Right renal pelvis (tissue), 4 donors: ENCODE measurements at places on chromosomes 4 and X. TPM values are rescaled to one million over a fixed set of nuclear protein-coding genes. Genes with fewer than 3 reads are reported as not detected.

DNA sequence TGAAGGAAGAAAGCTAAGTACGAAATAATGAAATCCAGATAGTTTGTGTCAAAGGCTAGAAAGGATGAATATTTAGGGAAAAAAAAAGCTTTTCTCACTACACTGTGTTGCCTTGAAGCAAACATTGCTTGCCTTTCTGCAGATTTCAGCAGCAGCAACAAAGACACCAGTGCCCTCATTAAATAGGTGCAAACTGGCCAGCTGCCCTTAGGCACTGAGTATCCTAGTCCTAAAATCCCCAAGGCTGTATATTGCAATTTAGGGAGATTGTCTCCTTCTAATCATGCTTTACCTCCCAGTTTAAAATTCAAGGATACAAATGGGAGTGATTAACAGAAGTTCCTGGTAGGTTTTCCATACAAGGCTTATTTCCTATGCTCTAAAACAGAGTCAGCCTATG, 8.6 kb upstream of the FAT4 start:
- no peak for DNase-seq

- no peak for DNase-seq
Measured at GRCh38 chr4:83124111-83124780, 9.7 kb upstream of the PLAC8 start.

- DNase-seq: no peak
Measured at GRCh38 chrX:37993176-37993575, 13.2 kb upstream of the SYTL5 start.

DNA sequence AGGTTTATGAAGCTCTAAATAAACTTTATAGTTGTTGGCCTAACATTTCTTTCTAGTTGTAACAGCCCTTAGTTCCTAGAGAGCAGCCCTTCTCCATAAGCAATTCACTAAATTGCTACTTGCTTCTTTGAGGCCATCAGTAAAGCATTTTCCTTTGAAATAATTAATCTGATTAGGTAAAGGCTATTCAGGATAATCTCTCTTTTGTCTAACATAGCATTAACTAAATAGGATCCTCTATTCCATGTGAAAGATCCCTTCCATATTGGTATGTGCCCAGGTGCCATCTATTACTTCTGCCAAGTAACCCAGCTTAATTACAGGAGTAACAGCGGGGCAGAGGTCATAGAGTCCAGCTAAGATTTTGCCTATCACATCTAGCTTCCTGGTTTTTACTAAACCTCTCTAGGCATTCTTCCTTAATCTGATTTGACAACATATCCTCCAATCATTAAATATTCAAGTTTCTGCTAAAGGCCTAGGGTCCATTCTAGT, 1408.0 kb downstream of the PCDH18 start:
- no peak for DNase-seq

GRCh38 chr4:176902710-176903323, 110.1 kb upstream of the VEGFC start:
- DNase-seq: no peak

- no peak for DNase-seq
Measured at GRCh38 chr4:147799986-147800555, 68.2 kb downstream of the ARHGAP10 start.

DNA sequence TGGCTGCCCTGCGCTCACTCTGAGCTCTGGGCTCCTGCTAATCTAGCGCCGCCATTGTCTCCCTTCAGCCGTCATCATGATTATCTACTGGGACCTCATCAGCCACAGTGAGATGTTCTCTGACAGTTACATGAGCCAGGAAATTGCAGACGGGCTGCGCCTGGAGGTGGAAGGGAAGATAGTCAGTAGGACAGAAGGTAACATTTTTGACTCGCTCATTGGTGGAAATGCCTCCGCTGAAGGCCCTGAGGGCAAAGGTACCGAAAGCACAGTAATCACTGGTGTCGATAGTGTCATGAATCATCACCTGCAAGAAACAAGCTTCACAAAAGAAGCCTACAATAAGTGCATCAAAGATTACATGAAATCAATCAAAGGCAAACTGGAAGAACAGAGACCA, 21.8 kb upstream of the PIN4 start:
- DNase-seq: no peak

GRCh38 chr4:61619528-61619927, 419.4 kb downstream of the ADGRL3 start:
- DNase-seq: no peak

GRCh38 chr4:10354225-10354624, 103.0 kb downstream of the ZNF518B start:
- no peak for DNase-seq

PNMA3 gene
- polyA plus RNA-seq: 26.9 TPM

GRPR gene
- 0.40 TPM for polyA plus RNA-seq

F8A2 gene
- not detected for polyA plus RNA-seq

ASMT gene
- polyA plus RNA-seq: not detected
